ENCODE measurements at places on chromosomes 3 and 15.

GRCh38 chr15:78540871-78541743 is 863 bp downstream of the PSMA4 start:
- DNase-seq: no peak

GRCh38 chr3:147311716-147312115 is 94.6 kb downstream of the ZIC4 start:
- no peak for DNase-seq

GRCh38 chr3:12884186-12884680 is 42.9 kb upstream of the RPL32 start:
- DNase-seq: no peak

DNA sequence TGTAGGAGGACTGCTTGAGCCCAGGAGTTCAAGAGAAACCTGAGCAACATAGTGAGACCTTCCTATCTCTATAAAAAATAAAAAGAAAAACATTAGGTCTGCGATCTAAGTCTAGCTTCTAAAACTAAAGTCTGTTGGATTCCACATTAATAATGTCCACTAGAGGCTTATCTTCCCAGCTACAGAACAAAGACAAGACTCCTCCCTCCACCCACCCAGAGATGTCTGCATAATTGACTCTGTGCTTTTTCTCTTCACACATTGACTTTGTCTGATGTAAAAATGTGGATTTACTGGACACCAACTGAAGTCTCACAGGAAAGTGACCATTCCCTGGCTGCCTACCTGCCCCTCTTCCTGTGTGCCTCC is 91.8 kb downstream of the ATP10A start:
- DNase-seq: no peak

- DNase-seq: no peak
Measured at GRCh38 chr3:182609575-182610156, 183.6 kb upstream of the ATP11B start.

- DNase-seq: no peak
Measured at GRCh38 chr3:9934235-9934621, 594 bp downstream of the CRELD1 start.

- DNase-seq: no peak
Measured at GRCh38 chr3:14581334-14582044, 41.3 kb upstream of the GRIP2 start.

Data from forelimb muscle (tissue), 1 donor.